ENCODE measurements at places on chromosomes 7 and 10. TPM values are rescaled to one million over a fixed set of nuclear protein-coding genes. Genes with fewer than 3 reads are reported as not detected.
A peak's percentile ranks its signal among the peaks of the same experiment; 100 is the strongest.

GRCh38 chr7:155218276-155219153 is 79.2 kb upstream of the INSIG1 start:
- H3K36me3 ChIP-seq = no peaks in the 10 kb centered on the region
- H3K4me3 ChIP-seq = no peak overlapping the region
- H3K27me3 ChIP-seq = no peaks in the 10 kb centered on the region

GRCh38 chr7:97016381-97017191 is 8.0 kb downstream of the DLX5 start:
- DNase-seq = peak; percentile 45
- no peak overlapping the region for H3K4me3 ChIP-seq
- H3K4me1 ChIP-seq = no peaks in the 10 kb centered on the region
- no peaks in the 10 kb centered on the region for H3K36me3 ChIP-seq
- H3K27ac ChIP-seq = no peak overlapping the region

- H3K4me1 ChIP-seq = no peaks in the 10 kb centered on the region
- no peak overlapping the region for H3K27ac ChIP-seq
- no peak overlapping the region for H3K4me3 ChIP-seq
- no peak for DNase-seq
- H3K36me3 ChIP-seq = no peaks in the 10 kb centered on the region
These were observed 9.6 kb upstream of the CFAP46 start for GRCh38 chr10:132951926-132952325.

DNA sequence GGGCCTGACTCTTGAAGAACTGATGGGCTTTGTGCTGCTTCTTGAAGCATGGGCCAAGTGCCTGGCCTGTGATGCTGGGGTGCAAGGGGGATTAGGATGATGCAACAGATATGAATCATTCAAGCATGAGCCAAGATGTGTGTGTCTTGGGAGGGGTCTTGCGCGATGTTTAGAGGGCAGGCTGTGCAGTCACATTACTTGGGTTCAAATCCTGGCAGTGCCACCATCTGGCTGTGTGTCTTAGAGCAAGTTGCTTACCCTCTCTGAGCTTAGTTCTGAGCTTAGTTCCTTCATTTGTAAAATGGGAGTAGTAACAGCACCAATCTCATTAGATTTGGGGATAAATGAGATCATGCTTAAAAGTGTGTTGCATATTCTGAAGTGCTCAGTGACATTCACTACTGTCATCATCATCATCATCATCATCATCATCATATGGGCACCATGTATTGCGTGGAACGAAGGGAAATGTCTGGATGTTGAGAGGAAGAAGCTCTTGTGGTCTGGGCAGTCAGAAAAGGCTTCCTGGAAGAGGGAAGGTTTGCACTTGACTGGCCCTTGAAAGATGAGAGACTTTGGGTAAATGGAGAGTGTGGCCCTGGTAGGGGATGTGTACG is 9.3 kb downstream of the UNC5B start:
- H3K36me3 ChIP-seq = peaks cover 3% of the 10 kb centered on the region
- H3K4me3 ChIP-seq = no peak overlapping the region
- H3K4me1 ChIP-seq = peaks cover 21% of the 10 kb centered on the region
- no peak for DNase-seq
- no peaks in the 10 kb centered on the region for H3K27me3 ChIP-seq

ANKRD30A gene
- not detected for total RNA-seq

CEP55 gene
- total RNA-seq = 1.7 TPM

- H3K27ac ChIP-seq = no peak overlapping the region
- H3K4me1 ChIP-seq = no peaks in the 10 kb centered on the region
- no peaks in the 10 kb centered on the region for H3K36me3 ChIP-seq
- no peak overlapping the region for H3K4me3 ChIP-seq
- no peak for DNase-seq
These were observed 660.0 kb downstream of the SORCS1 start for GRCh38 chr10:106504536-106504935.

DNA sequence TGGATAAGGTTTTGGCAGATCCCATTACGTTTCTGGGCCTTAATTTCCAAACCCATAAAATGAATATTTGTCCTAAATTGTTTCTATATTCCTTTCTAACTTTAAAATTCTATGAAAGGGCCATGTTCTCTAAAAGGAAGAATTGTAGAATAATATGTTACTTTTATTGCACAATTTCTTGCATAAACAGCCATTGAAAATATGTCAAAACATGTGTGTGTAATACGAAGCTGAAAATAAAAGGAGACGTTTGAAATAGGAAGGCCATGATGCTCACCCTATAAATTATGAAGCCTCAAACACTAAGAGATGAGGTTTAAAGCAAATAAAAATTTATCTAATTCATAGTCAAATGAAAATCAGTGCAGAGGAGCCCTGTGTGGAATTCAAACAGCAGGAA is 145.0 kb upstream of the LRRTM3 start:
- DNase-seq = peak; percentile 65
- no peaks in the 10 kb centered on the region for H3K27me3 ChIP-seq
- no peak overlapping the region for H3K4me3 ChIP-seq
- peaks cover 4% of the 10 kb centered on the region for H3K4me1 ChIP-seq

DNA sequence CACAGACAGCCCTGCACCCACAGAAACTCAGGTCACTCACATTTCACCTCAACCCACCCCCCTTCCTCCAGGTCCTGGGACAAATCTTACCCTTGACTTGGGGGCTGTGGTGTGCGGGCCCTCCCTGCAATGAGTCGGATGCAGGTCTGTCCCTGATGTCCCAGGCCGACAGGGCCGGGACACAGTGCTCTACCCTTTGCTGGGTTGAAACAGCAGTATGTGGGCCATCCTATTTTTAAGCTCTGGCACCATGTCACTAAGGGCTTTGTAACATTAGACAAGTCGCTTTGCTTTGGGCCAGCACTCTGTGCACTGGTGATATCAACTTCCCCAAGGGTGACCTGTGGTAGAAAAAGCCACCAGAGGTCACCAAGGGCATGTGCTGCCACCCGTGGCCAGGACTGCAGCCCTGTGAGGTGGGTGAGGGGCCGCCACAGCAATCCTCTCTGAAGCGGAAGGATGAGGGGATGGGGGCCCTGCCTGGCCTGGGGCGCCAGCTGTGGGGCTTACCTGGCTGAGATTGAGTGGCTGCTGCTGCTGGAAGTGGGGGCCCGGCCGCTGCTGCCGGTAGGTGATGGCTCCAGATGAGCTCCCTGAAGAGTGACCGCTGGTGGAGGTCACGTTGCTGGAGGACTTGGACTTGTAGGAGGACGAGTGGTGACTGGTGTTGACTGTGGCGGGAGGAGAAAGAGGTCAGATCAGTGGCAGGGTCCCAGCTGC is 51.3 kb downstream of the CLEC2L start:
- no peak for DNase-seq
- no peaks in the 10 kb centered on the region for H3K27me3 ChIP-seq
- peaks cover 30% of the 10 kb centered on the region for H3K36me3 ChIP-seq
- H3K4me3 ChIP-seq = no peak overlapping the region
- H3K4me1 ChIP-seq = no peaks in the 10 kb centered on the region

GRCh38 chr7:113120647-113121046 is 2.3 kb upstream of the SMIM30 start:
- no peak for DNase-seq
- H3K27me3 ChIP-seq = no peaks in the 10 kb centered on the region
- H3K36me3 ChIP-seq = no peaks in the 10 kb centered on the region
- no peaks in the 10 kb centered on the region for H3K4me1 ChIP-seq
- no peak overlapping the region for H3K27ac ChIP-seq
- no peak overlapping the region for H3K4me3 ChIP-seq

DNA sequence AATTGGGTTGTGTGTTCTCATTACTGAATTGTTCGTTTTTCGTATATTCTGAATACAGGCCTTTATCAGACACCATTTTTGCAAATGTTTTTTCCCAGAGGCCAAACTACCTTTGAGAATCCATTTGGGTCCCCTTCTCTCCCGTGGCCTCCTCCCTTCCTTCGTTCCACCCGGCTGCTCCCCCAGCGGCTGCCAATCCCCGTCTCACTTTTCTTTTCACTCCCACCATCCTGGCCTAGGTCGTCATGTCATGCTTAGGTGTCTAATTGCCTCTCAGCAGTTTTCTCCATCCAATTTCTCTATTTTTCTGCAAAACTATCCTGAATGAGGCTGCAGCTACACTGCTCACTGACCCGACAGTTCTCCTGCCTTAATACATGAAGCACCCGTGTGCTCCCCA is 17.9 kb downstream of the PITRM1 start:
- no peaks in the 10 kb centered on the region for H3K4me1 ChIP-seq
- no peak overlapping the region for H3K4me3 ChIP-seq
- DNase-seq = no peak
- H3K27me3 ChIP-seq = no peaks in the 10 kb centered on the region
- peaks cover 58% of the 10 kb centered on the region for H3K36me3 ChIP-seq

DNAJB9 gene
- 24.8 TPM for total RNA-seq

GRCh38 chr10:33258967-33259366 is 75.5 kb downstream of the NRP1 start:
- H3K4me3 ChIP-seq = no peak overlapping the region
- no peak for DNase-seq
- H3K36me3 ChIP-seq = peaks cover 46% of the 10 kb centered on the region
- no peaks in the 10 kb centered on the region for H3K27me3 ChIP-seq

DNA sequence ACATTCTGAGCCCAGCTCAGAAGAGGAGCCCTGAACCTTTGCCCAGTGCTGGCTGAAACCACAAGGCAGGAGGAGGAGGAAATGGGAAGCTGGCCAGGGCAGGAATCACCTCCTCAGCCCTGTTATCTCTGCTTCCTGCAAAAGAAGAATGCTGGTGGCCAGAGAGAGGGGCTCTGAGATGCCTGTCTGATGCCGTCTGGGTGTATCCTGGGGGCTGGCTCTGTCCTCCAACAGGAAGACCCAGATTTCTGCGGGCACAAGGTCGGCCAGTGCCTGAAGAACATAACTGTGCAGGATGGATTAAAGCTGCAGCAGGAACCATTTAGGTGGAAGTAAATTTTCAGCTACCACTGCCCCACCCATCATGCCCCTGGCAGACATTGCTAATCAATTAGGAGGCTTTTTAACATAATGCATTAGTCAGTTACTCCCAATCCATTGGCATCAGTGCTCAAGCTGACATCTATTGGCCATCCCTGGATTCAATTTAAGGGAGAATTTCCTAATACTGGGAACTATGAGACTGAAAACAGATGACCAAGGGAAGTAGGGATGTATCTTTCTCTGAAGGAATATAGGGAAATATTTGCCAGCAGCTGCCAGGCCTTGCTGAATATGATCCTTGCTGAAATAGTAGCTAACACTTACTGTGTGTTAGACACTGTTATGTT is 67.7 kb downstream of the COL13A1 start:
- H3K27ac ChIP-seq = no peak overlapping the region
- no peaks in the 10 kb centered on the region for H3K4me1 ChIP-seq
- no peak overlapping the region for H3K4me3 ChIP-seq

DNA sequence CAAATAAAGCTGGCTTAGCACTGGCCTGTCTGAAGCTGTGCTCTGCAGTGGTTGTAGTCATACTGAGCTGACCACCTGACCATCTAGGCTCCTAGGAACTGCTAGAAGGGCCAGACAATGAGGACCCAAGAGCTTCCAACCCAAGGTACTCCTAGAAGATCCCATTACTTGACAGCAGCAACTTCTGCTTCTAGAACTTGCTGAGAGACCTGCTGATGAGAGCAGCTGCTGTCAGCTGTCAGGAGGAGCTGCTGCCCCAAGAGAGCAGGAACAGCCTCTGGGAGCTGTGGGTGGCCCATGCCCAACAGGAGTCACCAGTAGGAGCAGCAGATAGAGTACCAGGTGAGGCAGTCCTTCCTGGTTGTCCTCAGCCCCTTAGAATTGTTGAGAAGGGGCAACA is 70.2 kb downstream of the RBM20 start:
- H3K27me3 ChIP-seq = no peaks in the 10 kb centered on the region
- H3K4me3 ChIP-seq = no peak overlapping the region
- no peak for DNase-seq
- H3K4me1 ChIP-seq = no peaks in the 10 kb centered on the region
